Left lung (tissue), 14 donors: ENCODE measurements at places on chromosomes 1 and 21. TPM values are rescaled to one million over a fixed set of nuclear protein-coding genes. Genes with fewer than 3 reads are reported as not detected.
A peak's percentile ranks its signal among the peaks of the same experiment; 100 is the strongest.

- DNase-seq = no peak
These were observed 257.5 kb upstream of the PRMT6 start for GRCh38 chr1:106798991-106799390.

Gene EPS8L3
- 0.33 TPM for polyA plus RNA-seq

- no peak for DNase-seq
These were observed 58.0 kb upstream of the IFNAR2 start for GRCh38 chr21:33171616-33172169.

DNA sequence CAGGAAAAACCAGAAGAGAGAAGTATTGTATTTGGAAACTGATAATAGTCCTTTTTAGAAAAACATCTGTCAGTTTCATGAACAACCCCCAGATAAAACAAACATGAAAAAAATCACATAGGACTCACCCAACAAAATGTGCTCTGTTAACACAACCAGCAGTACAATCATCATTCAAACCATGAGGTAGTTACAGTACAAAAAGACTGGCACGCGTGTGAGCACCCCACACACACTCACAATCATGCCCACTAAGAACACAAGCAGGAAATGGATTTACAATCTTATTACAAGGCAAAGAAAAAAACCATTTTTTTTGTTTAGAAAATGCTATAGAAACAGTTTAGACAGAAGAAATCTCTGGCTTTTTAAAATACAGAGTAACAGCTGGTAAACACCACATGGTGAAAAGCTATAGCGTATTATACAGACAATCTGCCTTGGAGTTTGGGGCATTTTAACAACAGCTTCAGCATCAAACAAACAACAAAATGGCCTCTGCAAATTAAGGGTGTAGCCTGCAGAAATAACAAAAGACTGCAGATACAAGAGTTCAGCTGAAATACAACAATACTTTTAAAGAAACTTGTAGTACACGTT lies 180.0 kb downstream of the CDC7 start:
- no peak for DNase-seq

GRCh38 chr1:42075179-42075578 lies 78.0 kb upstream of the GUCA2B start:
- DNase-seq = no peak

Gene RPE65
- polyA plus RNA-seq = 0.33 TPM

DNA sequence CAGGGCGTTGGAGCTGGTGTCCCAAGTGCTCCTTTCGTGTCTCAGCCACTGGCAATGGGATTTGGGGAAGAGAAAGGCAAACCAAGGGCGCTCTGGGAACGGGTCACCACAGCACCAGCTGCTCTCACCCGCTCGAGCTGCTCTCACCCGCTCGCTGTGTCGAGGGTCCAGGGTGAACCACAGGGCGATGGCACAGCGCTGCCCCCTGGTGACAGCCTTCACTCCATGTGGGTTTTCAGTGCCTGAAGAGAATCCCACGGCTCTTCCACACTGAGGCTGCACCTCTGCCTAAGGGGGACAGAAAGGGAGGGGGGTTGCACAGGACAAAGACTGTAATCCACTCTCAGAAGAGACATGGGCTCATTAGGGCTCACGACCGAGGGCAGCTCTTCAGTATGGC lies 7.1 kb upstream of the CLDN19 start:
- DNase-seq = no peak

Gene RGS1
- polyA plus RNA-seq = 1.7 TPM

DNA sequence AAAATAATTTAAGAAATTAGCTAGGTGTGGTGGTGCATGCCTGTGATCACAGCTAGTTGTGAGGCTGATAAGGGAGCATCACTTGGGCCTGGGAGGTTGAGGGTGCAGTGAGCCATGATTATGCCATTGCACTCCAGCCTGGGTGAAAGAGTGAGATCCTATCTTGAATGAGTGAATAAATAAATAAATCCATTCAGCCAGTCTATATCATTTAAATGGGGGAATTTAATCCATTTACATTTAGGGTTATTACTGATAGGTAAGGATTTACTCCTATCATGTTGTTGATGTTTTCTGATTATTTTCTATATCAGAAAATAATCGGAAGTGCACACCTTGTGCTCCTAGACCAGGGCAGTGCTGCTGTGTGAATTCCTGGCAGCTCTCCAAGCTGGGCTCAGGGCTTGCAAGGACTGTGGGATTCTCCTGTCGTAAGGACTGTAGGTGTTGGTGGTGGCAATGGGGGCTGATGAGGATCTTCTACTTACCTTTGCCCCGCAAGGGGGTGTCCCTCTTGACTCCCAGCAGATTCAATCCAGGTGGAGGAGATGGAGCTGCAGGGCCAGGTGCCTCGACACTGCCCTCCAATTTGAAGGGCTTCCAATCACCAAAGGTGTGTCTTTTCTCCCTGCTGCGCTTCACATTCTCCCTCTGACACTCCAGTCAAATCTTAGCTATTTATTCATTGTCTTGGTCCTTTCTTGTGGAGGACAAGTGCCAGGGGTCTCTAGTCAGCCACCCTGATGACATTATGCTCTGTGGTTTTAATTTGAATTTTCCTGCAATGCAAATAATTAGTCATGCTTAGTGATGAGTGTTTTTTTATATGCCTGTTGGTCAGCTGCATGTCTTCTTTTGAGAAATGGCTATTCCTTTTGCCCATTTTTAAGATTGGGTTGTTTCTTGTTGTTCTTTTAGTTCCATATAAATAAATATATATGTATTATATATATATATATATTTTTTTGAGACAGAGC lies 14.1 kb upstream of the TRAPPC10 start:
- no peak for DNase-seq

GRCh38 chr1:29812408-29813135 lies 576.2 kb downstream of the PTPRU start:
- no peak for DNase-seq

Gene SLAMF8
- polyA plus RNA-seq = 0.46 TPM

- no peak for DNase-seq
These were observed 6.2 kb upstream of the CA6 start for GRCh38 chr1:8939362-8939995.

Gene TCHHL1
- not detected for polyA plus RNA-seq

- DNase-seq = no peak
These were observed 44.4 kb upstream of the SRP9 start for GRCh38 chr1:225733254-225733653.

Gene COL24A1
- 31.6 TPM for polyA plus RNA-seq

DNA sequence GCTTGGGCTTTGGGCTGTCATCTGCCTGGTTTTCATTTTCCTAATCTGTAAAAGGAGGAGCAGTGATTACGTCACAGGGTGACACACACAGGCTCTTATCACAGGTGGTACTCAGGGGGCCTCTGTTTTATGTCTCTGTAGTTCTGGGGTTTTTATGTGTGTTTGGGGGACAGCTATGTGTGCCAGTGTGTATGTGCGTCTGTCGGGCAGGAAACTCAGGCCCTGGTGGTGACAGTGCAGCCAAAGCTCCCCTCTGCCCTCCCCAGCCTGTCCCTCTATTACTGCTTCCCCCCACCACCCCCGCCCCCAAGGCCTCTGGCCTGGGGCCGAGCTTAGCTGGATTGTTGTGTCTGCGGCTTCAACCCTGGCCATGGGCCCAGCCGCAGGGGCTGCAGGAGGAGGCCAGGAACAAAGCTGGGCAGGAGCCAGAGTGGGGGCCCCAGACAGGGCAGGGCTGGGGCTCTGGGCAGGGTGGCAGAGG lies 13.3 kb downstream of the MFAP2 start:
- peak; percentile 81 for DNase-seq

GRCh38 chr1:72885841-72886240 lies 603.5 kb upstream of the NEGR1 start:
- DNase-seq = no peak

- no peak for DNase-seq
These were observed 46.7 kb downstream of the CAMK2N1 start for GRCh38 chr1:20439282-20439681.

DNA sequence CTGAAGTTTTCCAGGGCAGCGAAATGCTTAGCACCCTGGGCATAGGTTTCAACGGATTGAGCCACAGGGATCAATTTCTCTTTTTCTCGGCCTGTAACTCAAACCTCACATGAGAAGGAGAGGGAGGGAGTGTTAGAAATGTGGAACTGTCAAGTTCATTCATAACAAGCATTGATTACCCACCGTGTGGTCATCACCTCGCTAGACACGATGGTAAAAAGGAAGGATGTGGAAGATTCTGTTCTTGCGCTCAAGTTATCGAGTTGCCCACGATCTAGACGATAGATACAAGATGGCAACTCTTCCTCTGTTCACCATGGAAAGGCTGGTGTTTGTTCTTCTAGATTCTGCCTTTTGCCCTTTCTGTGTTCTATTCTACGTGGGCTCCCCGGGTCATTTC lies 4.0 kb upstream of the RCAN3 start:
- no peak for DNase-seq

Gene TNNI3K
- polyA plus RNA-seq = 1.1 TPM

GRCh38 chr1:24341260-24341659 lies 22.1 kb downstream of the GRHL3 start:
- no peak for DNase-seq

- no peak for DNase-seq
These were observed 46.3 kb upstream of the TARBP1 start for GRCh38 chr1:234525099-234525799.

Gene SH3D21
- polyA plus RNA-seq = 27.3 TPM

DNA sequence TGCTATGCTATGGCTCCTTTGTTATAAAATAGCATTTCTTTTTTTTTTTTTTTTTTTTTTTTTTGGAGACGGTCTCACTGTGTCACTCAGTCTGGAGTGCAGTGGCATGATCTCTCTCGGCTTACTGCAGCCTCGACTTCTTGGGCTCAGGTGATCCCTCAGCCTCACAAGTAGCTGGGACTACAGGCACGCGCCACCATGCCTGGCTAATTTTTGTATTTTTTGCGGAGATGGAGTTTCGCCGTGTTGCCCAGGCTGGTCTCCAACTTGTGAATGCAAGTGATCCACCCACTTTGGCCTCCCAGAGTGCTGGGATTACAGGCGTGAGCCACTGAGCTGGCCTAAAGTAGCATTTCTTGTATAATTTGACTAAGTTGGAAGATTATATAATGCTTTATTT lies 10.8 kb downstream of the CAMTA1 start:
- DNase-seq = no peak

Gene PLA2G2D
- polyA plus RNA-seq = 0.15 TPM

Gene TNNT2
- polyA plus RNA-seq = 5.2 TPM

DNA sequence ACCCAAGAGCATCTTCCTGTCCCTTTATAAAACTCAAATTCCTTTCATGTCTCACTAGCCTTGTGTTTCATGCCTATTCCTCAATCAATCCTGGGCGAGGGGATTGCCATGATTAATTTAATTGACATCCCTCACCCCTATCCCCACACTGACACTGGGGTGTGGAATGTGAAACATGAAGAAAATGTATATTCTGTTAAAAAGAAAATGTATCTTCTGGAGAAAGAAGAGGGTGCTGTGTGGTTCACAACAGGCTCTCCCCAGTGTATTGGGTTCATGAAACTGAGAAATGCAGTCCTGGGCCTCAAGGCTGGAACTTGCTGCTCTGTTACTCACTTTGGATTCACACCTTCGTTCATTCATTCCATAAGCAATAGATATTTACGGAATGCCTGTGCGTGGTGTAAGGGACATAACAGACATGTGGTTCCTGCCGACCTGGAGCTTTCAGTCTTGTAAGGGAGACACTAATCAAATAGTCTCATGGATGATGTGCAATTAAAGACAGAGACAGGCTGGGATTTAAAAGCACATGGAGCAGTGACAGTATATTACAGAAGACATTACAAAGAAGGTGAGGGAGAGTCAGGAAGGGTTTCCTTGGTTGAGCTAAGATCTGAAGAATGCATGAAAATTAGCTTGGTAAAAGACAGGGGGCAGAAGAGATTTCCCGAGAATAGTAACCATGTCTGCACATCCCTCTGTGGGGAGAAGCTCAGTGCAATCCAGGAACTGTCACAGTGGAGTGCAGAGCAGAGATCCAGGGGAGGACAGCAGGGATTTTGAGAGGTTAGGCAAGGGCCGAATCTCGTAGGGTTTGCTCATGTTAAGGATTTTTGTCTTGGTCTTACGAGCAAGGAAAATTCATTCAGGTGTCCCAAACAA lies 32.1 kb downstream of the SERTAD4 start:
- no peak for DNase-seq

GRCh38 chr1:57165546-57165945 lies 199.7 kb upstream of the C8B start:
- DNase-seq = no peak

Gene TSEN15
- 40.2 TPM for polyA plus RNA-seq

Gene NPR1
- 16.8 TPM for polyA plus RNA-seq

Gene C1orf141
- 2.3 TPM for polyA plus RNA-seq

DNA sequence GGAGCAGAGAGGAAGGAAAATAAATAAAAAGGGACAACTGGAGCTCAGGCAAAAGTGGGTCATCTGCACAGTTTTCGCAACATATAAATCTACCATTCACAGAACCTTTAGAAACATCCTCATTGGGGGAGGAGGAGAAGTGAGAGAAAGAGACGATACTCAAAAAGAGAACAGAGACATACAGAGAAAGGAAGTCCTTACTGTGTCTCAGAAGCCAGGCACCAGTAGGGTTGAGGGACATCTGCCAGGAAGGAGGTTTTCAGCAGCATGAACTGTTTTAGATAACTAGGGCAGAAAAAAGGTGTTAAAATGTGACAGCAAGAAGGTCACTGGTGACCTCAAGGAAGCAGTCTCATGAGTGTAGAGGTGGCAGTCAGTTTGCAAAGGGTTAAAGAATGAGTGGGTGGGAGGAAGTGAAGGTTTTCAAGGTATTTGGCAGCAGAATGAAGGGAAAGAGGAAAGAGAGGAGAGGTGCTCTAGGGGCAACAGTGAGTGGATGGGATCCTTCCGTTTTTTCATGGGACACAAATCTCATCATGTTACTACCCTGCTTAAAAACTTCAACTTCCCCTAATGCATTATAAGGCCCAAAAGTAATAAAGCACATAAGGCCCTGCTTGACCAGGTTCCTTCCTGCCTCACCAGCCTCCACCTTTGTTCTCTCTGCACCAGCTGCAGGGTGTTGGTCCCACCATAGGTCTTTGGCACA lies 9.5 kb downstream of the JAK1 start:
- no peak for DNase-seq

Gene FAM167B
- 4.4 TPM for polyA plus RNA-seq

Gene CACNA1S
- 0.14 TPM for polyA plus RNA-seq

Gene FCRL1
- polyA plus RNA-seq = 0.16 TPM

GRCh38 chr1:43058545-43059360 lies 100.1 kb upstream of the SLC2A1 start:
- DNase-seq = no peak

DNA sequence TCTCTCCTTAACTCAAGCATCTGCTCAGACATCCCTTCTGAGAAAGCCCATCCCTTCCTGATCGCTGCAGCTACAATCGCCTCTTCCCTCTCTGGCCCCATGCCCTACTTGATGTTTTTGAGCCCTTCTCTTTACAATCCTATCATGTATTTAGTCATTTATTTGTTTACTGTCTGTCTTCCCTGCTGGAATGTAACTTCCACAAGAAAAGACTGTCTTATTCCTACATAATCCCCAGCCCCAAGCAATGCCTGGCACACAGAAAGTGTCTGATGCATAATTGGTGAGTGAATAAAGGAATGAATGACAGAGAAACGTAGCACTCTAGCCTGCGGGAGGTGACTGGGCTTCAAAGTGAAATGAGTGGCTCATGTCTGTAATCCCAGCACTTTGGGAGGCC lies 25.4 kb downstream of the ECE1 start:
- no peak for DNase-seq

DNA sequence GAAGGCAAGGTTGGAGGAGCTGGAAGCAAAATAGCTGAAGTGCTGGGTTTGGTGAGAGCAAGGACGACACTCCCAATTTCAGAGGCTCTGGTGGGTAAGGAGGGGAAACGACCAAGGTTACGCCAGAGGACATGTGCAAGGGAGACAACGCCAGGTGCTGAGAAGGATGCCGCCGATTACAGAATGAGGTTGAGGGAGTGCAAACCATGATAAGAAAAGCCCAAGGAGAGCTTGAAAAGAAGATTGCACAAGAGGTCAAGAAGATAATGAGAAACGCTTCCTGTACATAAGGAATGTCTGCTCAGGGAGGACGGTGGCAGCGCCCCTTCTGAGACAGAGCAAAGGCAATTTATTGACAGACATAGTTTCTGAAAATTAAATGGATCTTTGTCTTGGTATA lies 382.0 kb upstream of the PROX1 start:
- no peak for DNase-seq
